ENCODE measurements at places on chromosomes 7 and 10.
A peak's percentile ranks its signal among the peaks of the same experiment; 100 is the strongest.

DNA sequence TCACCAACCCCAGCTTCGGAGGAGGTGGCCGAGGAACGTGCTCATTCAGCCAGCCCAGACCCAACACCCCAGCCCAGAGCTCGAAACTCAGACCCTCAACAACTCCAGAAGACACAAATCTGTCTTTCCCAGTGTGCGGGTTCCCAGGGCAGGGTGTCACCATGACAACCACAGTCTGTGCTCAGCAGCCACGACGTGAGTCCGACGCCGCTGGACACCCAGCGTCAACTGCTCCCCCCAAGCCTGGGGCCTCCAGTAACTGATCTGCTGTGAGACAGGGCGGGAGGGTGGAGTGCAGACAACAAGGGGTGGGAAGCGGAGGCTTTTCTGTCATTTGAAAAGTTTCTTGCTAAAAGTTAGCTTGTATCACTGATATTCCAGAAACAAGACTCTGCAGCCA, 167.2 kb downstream of the MAD1L1 start:
- H3K27ac ChIP-seq = no peak overlapping the region
- no peak for DNase-seq
- no peaks in the 10 kb centered on the region for H3K27me3 ChIP-seq
- no peak overlapping the region for H3K4me3 ChIP-seq
- H3K4me1 ChIP-seq = peaks cover 23% of the 10 kb centered on the region

DNA sequence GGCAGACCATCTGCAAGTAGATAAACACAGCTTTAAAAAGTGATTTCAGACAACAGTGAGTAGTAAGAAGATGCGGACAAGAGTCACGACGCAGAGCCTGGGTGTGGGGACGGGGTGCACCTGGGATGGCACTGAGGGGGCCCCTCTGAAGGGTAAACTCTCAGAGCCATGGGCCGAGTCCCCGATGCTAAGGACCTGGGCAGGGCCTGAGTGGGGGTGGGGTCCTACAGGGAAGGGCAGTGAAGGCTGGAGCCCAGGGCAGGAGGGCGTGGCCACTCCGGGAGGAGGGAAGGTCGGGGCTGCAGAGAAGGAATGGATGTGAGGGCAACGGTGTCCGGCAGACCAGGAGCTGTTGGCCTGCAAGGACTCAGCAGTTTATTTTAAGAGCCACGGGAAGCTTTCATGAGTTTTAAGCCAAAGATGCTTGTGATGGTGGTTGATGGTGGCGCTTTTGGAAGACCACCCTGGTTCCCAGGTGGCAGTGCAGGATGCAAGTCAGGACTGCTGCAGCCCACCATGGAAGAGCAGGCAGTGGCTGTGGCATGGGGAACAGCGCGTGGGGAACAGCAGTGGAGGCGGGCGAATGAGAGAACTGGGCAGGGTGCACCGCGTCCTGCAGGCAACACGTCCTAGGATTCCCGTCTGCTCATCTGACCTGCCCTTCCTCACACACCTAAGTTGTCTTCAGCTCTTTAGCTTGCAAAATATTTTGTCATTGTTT, 296.8 kb downstream of the DNAJB6 start:
- H3K27me3 ChIP-seq = peaks cover 4% of the 10 kb centered on the region
- no peaks in the 10 kb centered on the region for H3K4me1 ChIP-seq
- H3K4me3 ChIP-seq = no peak overlapping the region
- no peak for DNase-seq

DNA sequence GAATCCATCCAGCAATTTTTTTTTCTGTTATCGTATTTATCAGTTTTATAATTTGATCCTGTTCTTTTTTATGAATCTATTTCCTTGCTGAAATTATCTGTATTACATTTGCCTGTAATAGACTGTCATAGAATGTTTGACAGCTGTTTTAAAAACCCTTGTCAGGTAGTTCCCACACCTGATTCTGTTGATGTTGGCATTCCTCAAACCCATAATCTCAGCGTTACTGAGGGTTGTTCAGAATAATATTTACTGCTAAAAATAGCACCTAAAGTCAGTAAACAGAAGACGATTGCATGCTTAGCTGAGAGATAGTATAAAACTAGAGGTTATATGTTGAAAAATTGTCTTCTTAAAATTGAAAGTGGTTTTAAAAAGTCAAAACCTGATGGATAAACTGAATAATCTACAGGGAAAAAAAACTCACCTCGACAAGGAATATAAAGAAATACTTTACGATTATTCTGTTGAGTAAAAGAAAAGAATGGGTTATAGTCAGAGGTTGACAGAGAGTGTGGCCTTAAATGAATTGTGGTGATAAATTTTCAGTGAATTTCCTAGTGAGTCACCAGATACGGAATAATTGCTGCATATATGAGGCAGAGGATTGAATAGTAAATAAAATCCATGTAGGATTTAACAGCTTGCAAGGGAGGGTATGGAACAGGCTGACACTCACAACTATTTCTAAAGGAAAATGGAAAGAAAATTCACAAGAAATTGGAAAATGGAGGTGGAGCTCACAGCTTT, 824.1 kb upstream of the IGFBP3 start:
- no peaks in the 10 kb centered on the region for H3K36me3 ChIP-seq
- H3K4me1 ChIP-seq = no peaks in the 10 kb centered on the region
- DNase-seq = no peak

DNA sequence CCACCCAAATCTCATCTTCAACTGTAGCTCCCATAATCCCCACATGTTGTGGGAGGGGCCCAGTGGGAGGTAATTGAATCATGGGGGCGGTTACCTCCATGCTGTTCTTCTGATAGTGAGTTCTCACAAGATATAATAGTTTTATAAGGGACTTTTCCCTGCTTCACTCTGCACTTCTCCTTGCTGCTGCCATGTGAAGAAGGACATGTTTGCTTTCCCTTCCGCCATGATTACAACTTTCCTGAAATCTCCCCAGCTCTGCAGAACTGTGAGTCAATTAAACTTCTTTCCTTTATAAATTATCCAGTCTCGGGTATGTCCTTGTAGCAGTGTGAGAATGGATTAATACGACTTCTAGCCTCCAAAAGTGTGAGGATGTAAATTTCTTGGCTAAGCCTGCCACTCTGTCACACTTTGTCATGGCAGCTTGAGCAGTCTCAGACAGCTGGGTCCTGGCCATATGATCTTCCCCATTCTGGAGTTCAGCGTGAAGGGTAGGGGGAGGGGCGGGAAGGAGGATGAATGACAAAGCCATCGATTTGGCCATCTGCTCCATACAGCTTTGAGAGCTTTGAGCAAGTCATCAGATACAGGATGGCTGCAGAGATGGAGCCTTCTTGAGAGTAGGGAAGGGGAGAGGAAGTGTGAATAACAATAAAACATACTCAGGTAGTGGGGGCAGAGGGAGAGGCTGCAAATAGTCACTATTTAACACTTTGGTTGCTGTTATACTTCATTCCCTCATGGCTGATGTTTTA, 19.1 kb upstream of the INPP5F start:
- H3K4me3 ChIP-seq = peak overlapping the region; percentile 35
- H3K27ac ChIP-seq = peak overlapping the region; percentile 98
- no peaks in the 10 kb centered on the region for H3K27me3 ChIP-seq
- peaks cover 21% of the 10 kb centered on the region for H3K36me3 ChIP-seq

DNA sequence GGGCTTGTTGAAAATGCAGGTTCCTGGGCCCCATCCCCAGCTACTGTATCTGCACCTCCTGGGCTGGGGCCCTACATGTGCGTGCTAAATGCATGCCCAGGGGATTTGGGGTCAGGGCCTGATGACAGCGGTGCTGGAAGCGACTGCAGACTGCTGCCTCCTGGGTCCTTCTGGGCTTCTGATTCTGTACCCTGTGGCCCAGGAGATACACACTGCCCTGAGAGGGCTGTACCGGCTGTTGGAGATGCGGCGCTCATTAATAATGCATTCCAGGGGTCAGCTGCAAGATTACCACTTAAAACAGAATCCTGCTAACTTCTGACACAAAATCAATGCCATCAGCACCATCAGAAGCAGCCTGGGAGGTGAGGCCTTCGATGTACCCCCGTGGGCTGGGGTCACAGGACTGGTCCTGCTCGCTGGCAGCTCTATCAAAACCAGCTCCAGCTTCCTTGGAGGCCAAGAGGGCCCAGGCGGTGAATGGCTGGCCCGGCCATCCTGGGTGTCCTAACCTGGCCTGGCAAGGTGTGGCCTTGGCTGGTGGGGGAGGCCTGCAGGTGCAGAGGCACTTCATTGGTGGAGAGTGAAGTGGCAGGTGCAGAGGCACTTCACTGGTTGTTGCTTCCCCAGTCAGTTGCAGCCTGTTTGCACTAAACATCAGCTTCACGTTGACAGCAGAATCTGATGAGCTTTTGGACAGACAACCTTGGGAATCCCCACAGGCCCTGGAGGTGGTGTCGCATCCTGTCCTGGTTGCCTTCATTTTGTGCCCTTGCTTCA, 79.2 kb downstream of the GLRX3 start:
- H3K36me3 ChIP-seq = no peaks in the 10 kb centered on the region
- no peak overlapping the region for H3K27ac ChIP-seq
- DNase-seq = no peak
- H3K27me3 ChIP-seq = no peaks in the 10 kb centered on the region

GRCh38 chr7:91083855-91084644, 180.2 kb upstream of the FZD1 start:
- H3K4me1 ChIP-seq = peaks cover 19% of the 10 kb centered on the region
- no peak overlapping the region for H3K27ac ChIP-seq
- H3K36me3 ChIP-seq = peaks cover 14% of the 10 kb centered on the region

GRCh38 chr10:73577788-73578187, 13.4 kb downstream of the USP54 start:
- H3K4me3 ChIP-seq = no peak overlapping the region
- no peak for DNase-seq
- H3K4me1 ChIP-seq = no peaks in the 10 kb centered on the region
- no peak overlapping the region for H3K27ac ChIP-seq
- no peaks in the 10 kb centered on the region for H3K27me3 ChIP-seq

- no peak overlapping the region for H3K4me3 ChIP-seq
- no peak for DNase-seq
- no peaks in the 10 kb centered on the region for H3K36me3 ChIP-seq
- no peak overlapping the region for H3K27ac ChIP-seq
- H3K4me1 ChIP-seq = no peaks in the 10 kb centered on the region
Measured at GRCh38 chr10:76651154-76651553, 986.5 kb downstream of the KCNMA1 start.

DNA sequence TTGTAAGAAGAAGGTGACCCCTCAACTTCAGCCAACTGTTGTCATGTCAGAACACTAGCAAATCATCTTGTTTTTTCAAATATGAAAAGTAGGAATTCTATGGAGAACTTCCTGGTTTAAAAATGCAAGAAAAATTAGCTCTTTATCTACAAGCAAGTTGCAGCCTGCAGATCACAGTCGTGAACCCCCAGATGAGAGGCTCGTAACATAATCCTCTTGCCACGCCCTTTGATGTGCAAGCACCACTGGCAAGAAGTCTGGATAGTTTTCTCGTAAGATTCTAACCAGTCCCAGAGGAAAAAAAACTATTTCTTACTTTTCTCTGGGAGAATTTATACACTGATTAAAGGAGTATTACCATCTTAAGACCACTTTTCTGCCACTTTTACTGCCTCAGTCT, 132.3 kb downstream of the DPY19L1 start:
- H3K4me3 ChIP-seq = no peak overlapping the region
- no peak overlapping the region for H3K27ac ChIP-seq
- H3K36me3 ChIP-seq = no peaks in the 10 kb centered on the region
- H3K27me3 ChIP-seq = peaks cover 8% of the 10 kb centered on the region

DNA sequence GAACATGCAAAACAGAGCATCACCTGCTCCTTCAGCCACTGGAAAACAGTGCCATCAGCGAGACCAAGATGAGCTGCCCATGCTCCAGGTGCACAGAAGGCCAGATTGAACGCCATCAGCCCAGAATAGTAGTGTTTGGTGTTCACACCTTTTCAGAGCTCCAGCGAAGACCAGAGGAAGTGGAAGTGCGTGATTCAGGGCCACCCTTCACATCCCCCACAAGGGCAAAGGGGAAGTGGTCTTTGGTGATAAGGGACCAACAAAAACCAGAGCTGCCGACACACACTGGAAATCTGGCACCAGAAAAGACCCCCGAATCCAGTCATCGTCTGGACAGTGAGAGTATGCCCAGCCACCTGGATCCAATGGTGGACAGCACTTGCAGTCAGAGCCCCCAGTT, 29.5 kb upstream of the TMEM72 start:
- H3K27ac ChIP-seq = no peak overlapping the region

GRCh38 chr10:47451273-47451997, 32.5 kb downstream of the ANXA8 start:
- H3K4me1 ChIP-seq = peaks cover 16% of the 10 kb centered on the region
- no peak for DNase-seq
- no peak overlapping the region for H3K4me3 ChIP-seq
- H3K36me3 ChIP-seq = no peaks in the 10 kb centered on the region
- no peak overlapping the region for H3K27ac ChIP-seq

- H3K4me3 ChIP-seq = no peak overlapping the region
- peaks cover 12% of the 10 kb centered on the region for H3K27me3 ChIP-seq
- no peaks in the 10 kb centered on the region for H3K36me3 ChIP-seq
Measured at GRCh38 chr10:71076473-71077142, 135.8 kb upstream of the UNC5B start.

- no peak overlapping the region for H3K4me3 ChIP-seq
- H3K4me1 ChIP-seq = no peaks in the 10 kb centered on the region
- no peaks in the 10 kb centered on the region for H3K27me3 ChIP-seq
- DNase-seq = no peak
Measured at GRCh38 chr7:69502358-69502757, 95.9 kb upstream of the AUTS2 start.

GRCh38 chr10:128606055-128606454, 479.8 kb upstream of the MKI67 start:
- no peaks in the 10 kb centered on the region for H3K36me3 ChIP-seq
- no peaks in the 10 kb centered on the region for H3K27me3 ChIP-seq
- no peak for DNase-seq
- H3K4me1 ChIP-seq = no peaks in the 10 kb centered on the region
- no peak overlapping the region for H3K27ac ChIP-seq
- H3K4me3 ChIP-seq = no peak overlapping the region

DNA sequence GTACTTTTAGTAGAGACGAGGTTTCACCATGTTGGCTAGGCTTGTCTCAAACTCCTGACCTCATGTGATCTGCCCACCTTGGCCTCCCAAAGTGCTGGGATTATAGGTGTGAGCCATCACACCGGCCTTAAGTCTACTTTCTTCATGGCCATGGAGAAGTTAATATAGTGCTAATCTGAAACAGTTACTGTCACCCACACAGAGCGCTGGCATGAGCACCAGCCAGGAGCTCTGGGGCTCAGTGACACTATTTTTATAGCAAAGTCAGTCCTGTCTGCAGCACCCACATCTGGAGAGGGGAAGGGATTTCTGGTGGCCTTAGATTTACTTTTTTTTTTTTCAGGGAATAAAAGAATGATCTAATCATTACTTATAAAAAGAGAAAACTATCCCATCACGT, 21.3 kb downstream of the DNAJC12 start:
- DNase-seq = no peak
- no peak overlapping the region for H3K27ac ChIP-seq
- no peaks in the 10 kb centered on the region for H3K36me3 ChIP-seq
- H3K4me3 ChIP-seq = no peak overlapping the region
- peaks cover 2% of the 10 kb centered on the region for H3K4me1 ChIP-seq
